CD4-positive, alpha-beta T cell treated with Interleukin-15 for 4 hours (primary cell): ENCODE measurements at places on chromosomes 6 and 20.

DNA sequence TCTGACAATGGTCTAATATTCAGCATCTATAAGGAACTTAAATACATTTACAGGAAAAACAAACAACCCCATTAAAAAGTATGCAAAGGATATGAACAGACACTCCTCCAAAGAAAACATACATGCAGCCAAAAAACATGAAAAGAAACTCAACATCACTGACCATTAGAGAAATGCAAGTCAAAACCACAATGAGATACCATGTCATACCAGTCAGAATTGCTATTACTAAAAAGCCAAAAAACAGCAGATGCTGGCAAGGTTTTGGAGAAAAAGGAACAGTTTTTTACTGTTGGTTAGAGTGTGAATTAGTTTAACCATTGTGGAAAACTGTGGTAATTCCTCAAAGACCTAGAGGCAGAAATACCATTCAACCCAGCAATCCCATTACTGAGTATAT, 339.0 kb upstream of the ADGRB3 start:
- DNase-seq = no peak

- DNase-seq = no peak
Observed at GRCh38 chr6:169917153-169917552, 165.7 kb downstream of the ERMARD start.

DNA sequence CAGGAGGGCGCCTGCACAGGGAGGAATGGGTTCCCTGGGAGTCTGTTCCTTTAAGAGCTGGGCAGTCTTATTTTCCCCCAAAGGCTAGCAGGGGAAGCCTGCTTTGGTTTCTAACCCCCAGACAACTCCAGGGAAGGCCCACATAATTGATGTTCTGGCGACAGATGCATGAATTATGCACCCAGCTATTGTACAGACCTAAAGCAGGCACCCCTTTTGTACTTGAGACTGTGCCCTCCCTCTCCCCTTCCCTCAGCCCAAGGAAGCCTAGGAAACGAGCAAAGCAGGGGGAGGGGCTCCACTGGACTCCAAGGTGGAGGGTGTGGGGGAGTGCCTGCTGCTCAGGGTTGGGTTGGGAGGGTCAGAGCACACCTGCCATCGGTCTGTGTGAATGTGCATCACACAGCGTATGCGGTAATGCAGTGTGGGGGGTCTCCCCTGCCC, 102.1 kb downstream of the KCNB1 start:
- DNase-seq = no peak

DNA sequence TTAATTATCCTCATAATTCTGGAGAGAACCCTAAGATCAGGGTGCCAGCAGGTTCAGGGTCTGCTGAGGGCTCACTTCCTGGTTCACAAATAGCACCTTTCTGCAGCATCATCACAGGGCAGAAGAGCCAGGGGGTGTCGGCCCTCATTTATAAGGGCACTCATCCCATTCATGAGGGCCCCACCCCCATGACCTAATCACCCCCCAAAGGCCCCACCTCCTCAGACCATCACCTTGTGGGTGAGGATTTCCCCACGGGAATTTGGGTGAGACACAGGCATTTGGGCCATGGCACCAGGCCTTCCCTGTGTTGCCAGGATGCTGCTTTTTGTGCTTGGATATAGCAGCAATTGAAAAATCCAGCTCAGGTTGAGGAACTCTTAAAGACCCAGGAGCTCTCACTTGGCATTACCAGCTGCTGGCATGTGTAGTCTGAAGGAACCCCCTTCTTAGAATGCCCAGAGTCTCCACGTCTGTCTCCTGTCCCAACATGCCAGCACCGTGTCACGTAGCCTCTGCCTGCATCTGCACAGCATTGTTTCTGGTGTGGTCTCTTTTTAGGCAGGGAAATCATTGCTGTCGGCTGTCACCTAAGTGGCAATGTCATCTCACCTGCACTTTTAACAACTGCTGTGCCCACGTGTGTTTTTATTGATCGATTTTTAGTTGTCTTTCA, 71.5 kb downstream of the RPP40 start:
- DNase-seq = no peak

GRCh38 chr20:55561259-55561658, 444.1 kb downstream of the CBLN4 start:
- no peak for DNase-seq

DNA sequence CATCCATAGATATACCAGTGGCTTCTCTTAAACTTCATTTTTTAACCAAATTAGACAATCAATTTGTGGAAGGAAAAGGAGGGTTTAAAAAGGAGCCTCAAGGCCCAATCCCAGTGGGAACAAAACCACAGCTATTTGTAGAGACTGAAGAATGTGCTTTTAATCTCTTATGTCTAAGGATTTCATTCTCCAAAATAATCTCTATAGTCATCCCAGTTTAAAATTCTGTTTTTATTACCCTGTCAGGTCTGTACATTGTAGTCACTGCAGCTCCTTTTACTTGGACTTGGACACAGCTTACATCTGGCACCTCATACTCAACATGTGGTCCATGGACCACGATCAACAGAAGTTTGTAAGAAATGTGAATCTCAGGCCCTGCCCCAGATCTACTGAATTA, 152.1 kb upstream of the STMND1 start:
- DNase-seq = no peak

DNA sequence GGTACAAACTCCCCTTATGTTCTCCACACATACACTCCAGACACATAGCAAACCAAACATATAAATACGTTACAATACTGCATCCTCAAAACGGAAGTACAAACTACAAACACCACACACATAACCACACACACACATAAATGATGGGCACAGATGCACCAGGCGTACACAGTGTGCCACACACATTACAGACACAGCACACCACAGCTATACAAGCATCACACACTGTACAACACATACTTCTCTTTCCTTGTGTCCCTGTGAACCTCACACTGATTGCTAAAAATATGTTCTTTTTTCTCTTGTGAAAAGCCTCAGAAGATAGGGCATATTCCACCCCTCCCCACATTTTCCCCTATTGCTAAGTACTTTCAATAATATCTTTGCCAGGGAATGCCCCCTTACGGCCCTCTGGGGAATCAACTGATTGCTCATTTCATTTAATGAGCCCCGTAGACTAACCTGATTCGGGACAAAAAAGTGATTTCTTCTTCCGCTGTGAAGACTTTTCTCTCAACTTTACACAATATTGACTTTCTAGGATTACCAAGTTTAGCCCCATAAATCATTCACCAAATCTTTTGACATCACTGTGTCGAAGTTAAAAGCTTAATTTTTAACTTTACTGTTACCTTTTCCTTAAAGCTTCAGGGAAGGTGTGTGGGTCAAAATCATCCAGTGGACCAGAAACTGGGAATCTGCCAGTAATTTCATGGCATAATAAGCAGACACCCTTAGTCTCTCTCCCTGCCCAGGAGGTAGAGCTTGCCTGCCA, at the start of gene SLC17A1:
TSS of gene SLC17A1 (minus strand) at position 521 of the 775 bp plus-strand sequence. CDS start 1,495 bp downstream, outside the sequence.
- DNase-seq = no peak

GRCh38 chr20:2967841-2968240, 75.6 kb upstream of the GNRH2 start:
- DNase-seq = no peak

DNA sequence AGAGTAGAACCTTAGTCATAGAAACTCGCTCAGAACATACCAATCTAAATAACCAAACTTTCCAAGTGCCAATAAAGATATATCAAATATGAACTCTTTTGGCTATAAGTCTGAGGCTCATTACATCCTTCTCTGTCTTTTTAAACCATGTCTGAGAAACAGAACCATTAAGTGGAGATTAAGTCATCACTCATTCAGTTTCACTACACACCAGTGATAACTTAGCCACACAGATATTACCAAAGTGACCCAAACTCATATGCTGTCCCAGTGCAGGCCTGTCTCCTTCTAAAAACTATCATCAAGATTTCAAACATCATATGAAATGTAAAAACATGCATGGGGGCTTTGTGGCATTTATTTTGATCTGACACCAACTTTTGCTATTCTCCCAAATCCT, 12.0 kb downstream of the GCLC start:
- DNase-seq = no peak

DNA sequence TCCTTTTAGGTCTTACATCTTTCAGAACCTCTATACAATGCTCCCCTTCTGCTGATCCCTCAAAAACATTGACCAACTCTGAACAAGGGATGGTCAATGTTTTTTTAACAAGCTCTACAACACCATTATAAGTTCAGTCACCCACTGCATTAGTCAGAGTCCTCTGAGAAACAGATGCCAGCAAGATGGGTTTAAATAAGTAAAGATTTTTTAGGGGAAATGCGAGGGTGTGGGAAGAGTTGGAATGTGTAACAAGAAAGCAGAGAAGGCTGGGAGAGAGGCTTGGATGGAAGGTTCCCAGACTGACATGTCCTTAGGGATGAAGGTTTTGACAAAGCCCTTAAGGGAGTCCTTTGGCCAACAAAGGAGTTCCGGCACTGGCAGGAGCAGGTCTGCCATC, 478.3 kb downstream of the FRK start:
- no peak for DNase-seq

- no peak for DNase-seq
Observed at GRCh38 chr6:41639809-41640371, 1.6 kb downstream of the MDFI start.

- no peak for DNase-seq
Observed at GRCh38 chr6:154529957-154530356, 19.5 kb upstream of the CNKSR3 start.

DNA sequence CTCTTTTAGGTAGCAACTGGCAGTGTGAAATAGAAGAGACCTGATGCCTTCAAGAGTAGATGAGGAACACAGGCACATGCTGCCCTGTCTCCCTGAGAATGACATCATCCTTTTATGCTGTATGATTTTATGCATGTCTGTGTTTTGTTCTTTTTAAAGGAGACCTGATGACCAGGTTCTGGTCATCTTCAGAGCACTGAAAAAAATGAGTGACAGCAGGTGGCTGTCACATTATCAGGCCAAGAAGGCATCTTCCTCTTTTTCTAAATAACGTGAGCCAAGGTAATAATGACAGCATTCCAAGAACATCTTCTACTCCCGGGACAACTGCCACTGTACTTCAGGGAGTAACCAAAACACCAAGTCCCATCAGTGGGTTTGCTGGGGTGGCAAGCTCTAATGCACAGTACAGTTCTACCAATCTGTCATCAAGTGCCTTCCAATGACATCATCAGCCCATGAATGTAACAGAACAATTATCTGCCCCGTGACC, 28.9 kb downstream of the CNKSR3 start:
- no peak for DNase-seq

DNA sequence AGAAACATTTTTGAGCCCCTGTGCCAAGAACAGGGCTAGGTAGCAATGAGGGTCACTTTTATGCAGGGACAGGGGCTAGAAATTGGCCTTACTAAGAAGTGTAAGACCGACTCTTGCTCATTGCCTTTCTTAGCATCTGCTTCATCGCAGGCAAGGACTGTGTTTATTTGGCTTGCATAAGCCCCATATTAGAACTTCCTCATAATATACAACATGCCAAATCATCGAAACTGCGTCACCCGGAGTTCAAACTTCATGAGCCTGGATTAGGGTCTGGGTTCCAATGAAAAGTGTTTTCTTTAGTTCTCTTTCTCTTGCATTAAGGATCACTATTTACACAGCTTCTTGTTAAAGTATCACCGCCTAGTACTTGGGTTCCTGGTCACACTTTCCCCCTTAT, 977 bp upstream of the SMAP1 start:
- no peak for DNase-seq

- no peak for DNase-seq
Observed at GRCh38 chr6:159853754-159854153, 37.0 kb upstream of the MAS1 start.

- DNase-seq = no peak
Observed at GRCh38 chr6:16939839-16940238, 162.0 kb upstream of the STMND1 start.

DNA sequence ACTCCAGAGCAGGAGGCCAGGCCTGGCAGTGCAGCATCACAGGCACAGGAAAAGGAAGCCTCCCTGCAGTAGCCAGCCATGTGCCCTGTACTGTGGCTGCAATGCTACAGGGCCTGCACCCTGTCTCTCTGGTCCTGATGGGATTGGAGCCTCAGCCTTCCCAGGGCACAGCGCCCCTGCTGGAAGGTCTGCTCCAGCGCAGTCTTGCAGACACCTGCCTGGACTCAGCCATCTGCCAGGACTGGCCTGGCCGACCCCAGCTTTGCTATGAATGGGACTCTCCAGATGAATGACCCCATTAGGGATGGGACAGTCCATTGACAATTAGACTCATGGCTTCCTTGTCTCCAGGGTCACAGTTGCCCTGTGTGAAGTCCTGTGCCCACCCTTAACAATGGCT, 251.6 kb downstream of the ERMARD start:
- no peak for DNase-seq

- no peak for DNase-seq
Observed at GRCh38 chr6:162343936-162344645, 383.5 kb downstream of the PRKN start.

DNA sequence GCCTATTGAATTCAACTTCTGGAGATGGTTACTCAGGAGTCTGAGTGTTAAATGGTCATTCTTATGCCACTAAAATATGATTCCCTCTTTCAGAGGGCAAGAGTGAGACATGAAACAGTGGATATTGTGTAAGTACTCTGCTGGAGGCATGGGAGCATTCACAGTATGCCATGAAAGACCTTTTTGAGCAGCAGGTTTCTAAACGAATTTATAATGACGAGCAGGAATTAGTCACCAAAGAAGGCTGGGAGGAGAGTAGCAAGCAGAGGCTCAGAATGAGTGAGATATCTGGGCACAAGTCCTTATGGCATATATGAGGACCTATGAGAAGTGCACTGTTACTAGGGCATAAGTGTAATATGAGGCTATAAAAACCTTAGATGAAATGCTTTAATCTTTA, 10.9 kb upstream of the MYB start:
- no peak for DNase-seq
